ENCODE measurements at places on chromosomes 1 and 21.

GRCh38 chr1:18109756-18110597, 2.4 kb downstream of the IGSF21 start:
- no peak for DNase-seq

GRCh38 chr1:83717785-83718184, 281.1 kb downstream of the TTLL7 start:
- DNase-seq = no peak

DNA sequence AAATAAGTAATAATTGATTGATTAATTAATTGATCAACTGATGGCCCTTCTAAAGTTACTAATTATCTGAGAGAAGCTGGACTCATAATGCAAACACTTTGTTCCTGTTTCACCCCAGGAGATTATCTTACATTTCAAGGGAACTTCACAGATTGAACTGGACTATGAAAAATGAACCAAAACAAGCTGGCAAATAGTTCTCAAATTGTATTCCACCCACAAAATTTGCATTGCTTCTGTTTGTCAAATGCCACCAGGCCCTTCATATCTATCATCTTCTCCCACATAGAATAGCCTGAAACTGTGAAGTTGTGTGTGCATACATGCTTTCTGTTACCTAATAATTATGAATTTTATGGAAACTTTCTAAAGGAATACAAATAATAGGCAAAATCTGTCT, 104.0 kb downstream of the ZNF281 start:
- no peak for DNase-seq

DNA sequence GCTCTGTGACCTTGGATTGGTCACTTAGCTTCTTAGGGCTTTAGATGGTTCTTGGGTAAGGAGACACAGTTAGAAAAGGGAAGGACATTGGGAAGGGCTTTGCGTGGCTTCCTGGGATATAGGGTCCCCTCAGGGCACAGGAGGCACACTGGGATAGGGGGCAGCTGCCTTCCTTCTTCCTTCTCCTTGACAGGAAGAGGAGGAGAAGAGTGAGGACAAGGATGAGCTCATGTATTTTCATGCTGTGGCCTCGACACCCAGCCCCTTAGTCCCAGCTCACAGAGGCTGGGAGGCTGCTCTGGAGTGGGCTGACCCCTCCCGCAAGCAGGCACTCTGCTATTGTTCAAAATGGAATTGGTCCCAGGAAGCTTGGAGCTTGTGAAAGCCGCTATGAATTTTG, 45.7 kb upstream of the POU3F1 start:
- no peak for DNase-seq

DNA sequence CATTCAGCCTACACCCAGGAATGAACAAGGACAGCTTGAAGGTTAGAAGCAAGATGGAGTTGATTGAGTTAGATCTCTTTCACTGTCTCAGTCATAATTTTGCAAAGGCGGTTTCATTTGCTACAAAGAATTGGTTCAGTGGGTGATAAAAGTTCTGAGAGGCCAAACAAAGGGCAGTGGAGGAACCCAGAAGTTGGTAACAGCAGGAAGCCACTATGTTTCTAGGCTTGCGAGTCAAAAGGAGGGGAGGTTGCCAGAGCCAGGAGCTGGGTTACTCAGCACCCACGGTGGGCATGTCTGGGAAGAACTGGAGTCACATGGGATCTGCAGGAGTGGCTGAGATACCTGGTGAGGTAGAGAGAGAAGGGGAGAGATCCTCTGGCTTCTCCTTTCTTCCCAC, 64.2 kb upstream of the MRPS6 start:
- DNase-seq = no peak

GRCh38 chr1:9601942-9602793, 13.5 kb downstream of the TMEM201 start:
- no peak for DNase-seq

GRCh38 chr21:36804874-36805611, 106.1 kb downstream of the SIM2 start:
- no peak for DNase-seq

GRCh38 chr21:38879912-38880576, 74.3 kb downstream of the ETS2 start:
- no peak for DNase-seq

GRCh38 chr1:197686702-197687355, 88.5 kb downstream of the DENND1B start:
- no peak for DNase-seq

- DNase-seq = no peak
Observed at GRCh38 chr1:28421744-28422143, 52.2 kb downstream of the PHACTR4 start.

- no peak for DNase-seq
Observed at GRCh38 chr1:10146391-10146790, 64.0 kb upstream of the KIF1B start.

- DNase-seq = no peak
Observed at GRCh38 chr1:4425892-4426291, 228.5 kb upstream of the AJAP1 start.

- no peak for DNase-seq
Observed at GRCh38 chr1:170544624-170545023, 12.7 kb downstream of the GORAB start.

DNA sequence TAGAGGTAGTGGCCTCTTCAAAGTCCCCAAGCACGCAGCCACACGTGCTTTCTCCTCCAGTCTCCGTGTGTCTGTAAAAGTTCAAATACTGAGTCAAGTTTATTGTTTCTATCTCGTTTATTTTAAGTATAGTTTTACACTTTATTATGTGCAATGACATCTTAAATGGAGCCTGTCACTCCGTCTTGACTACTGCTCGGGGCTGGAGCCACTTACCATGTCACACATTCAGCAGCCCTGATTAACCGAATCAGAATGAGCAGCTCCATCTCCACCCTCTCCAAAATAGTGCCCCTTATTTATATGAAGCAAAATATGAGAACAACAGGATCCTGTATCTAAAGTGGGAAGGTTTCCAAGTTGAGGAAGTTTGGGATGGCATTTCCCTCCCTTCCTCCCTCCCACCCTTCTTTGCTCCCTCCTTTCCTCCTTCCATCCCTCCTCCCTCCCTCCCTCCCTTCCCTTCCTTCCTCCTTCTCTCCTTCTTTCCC, 201.0 kb downstream of the PBX1 start:
- no peak for DNase-seq

GRCh38 chr1:76135835-76136234, 61.3 kb downstream of the ST6GALNAC3 start:
- no peak for DNase-seq

DNA sequence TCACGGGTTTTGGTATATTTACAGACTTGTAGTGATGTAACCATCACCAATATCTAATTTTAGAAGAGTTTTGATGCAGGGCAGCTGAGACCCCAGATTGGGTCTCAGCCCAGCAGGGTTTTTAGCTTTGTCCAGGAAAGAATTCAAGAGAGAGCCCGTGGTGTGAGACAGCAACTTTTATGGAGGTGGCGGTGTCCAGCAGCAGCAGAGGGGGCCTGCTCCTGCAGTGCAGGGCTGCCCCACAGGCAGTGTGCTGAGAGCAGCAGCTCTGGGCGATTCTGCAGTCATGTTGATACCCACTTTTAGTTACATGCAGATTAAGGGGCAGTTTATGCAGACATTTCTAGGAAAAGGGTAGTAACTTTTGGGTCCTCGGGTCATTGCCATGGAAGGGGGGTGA, 1.8 kb upstream of the EPHX1 start:
- DNase-seq = no peak

GRCh38 chr1:195933835-195934234, 674.4 kb downstream of the KCNT2 start:
- DNase-seq = no peak

DNA sequence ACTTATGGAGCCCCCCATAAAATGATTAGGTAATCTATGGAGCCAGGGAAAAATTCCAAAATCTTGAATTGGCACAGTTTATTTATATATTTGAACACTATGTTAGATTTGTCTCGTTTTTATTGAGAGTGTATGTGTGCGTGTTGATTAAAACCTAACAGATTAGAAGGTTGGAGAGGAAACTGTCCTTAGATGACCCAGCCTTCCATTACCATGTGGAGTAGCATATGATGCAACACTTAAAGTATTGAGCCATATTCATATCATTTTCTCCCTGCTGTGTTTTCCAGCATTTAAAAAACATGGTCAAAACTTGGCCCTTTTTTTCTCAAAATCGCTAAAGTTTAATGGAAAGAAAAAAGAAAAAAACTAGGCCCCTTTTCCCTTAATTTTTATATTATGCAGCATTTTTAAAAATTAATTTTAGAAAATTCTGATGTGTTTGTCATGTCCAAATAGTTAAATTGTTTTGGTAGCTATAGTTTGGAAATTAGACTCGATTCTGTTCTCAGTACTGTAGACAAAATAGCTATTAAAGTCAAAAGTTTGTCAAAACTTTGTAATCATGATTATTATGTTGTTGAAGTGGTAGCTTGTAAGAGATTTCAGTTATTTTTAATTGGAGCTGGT, 2.3 kb downstream of the LRRC8D start:
- no peak for DNase-seq

GRCh38 chr1:240508950-240509349, 103.0 kb downstream of the GREM2 start:
- DNase-seq = no peak

GRCh38 chr1:198483006-198483405, 57.5 kb downstream of the ATP6V1G3 start:
- no peak for DNase-seq

- no peak for DNase-seq
Observed at GRCh38 chr1:169488157-169488556, 2.4 kb upstream of the SLC19A2 start.

DNA sequence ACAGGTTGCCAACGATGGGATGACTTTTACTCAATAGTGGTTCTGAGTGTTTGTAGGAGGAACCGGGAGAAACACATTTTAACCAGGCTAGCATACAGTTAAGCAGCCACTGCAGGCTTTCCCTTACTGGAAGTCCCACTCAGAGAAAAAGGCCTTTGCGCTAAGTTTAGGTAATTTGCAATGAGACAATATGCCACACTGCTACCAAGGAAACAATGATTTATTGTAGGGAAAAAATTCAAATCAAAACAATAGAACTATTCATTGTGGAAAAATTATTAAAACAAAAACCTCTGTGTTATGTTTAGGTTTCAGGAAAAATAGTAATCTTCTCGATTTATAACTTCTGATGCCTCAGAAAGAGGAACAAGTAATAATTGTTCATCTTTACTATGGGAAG, 51.4 kb upstream of the CR2 start:
- no peak for DNase-seq

- no peak for DNase-seq
Observed at GRCh38 chr1:192563129-192563528, 12.4 kb upstream of the RGS1 start.

DNA sequence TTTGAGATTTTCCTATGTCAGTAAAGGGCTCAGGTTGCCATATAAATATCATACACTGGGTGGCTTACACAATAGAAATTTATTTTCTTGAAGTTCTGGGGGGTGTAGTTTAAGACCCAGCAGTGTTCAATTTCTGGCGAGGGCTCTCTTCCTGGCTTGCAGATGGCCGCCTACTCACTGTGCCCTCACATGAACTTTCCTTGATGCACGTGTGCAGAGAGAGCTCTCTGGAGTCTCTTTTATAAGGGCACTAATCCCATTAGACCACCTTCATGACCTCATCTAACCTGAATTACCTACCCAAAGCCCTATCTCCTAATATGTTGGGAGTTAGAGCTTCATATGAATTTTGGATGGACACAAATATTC, 21.1 kb downstream of the TMEM51 start:
- no peak for DNase-seq
